ENCODE measurements at places on chromosomes 4 and X.
A peak's percentile ranks its signal among the peaks of the same experiment; 100 is the strongest.

GRCh38 chr4:80184825-80185756 is 12.2 kb upstream of the PRDM8 start:
- no peak for DNase-seq

- DNase-seq: no peak
Observed at GRCh38 chrX:21863241-21863640, 7.5 kb downstream of the YY2 start.

GRCh38 chrX:124348885-124349453 is 2.6 kb downstream of the SH2D1A start:
- DNase-seq: no peak

GRCh38 chrX:41334363-41335197 is 618 bp downstream of the DDX3X start:
- DNase-seq: peak; percentile 84

GRCh38 chr4:165872461-165873297 is at the start of gene TLL1:
TLL1 (plus strand) TSS chr4:165873237; CDS start chr4:165873905, 668 bp downstream.
- DNase-seq: no peak

GRCh38 chr4:74032064-74032463 is 6.4 kb downstream of the CXCL3 start:
- DNase-seq: no peak

GRCh38 chrX:56986138-56986537 is 9.2 kb downstream of the SPIN3 start:
- no peak for DNase-seq

- DNase-seq: no peak
Observed at GRCh38 chr4:1792158-1792831, 798 bp upstream of the FGFR3 start.

All from germinal center (tissue), 1 donor.